Activated gamma-delta T cell (primary cell): ENCODE measurements at places on chromosomes 3 and 15.

- DNase-seq, result no peak
These were observed 318.0 kb downstream of the FGF12 start for GRCh38 chr3:192409201-192409837.

- no peak for DNase-seq
These were observed 15.2 kb downstream of the TIPARP start for GRCh38 chr3:156689608-156690007.

GRCh38 chr3:156693166-156693565 is 18.8 kb downstream of the TIPARP start:
- DNase-seq, result no peak

GRCh38 chr15:72182244-72182643 is 15.3 kb downstream of the GRAMD2A start:
- no peak for DNase-seq

GRCh38 chr3:45756055-45756454 is 40.3 kb downstream of the SLC6A20 start:
- DNase-seq, result no peak

GRCh38 chr15:48557335-48557734 is 88.2 kb downstream of the FBN1 start:
- DNase-seq, result no peak

GRCh38 chr3:71640331-71640983 is 56.9 kb upstream of the FOXP1 start:
- no peak for DNase-seq

DNA sequence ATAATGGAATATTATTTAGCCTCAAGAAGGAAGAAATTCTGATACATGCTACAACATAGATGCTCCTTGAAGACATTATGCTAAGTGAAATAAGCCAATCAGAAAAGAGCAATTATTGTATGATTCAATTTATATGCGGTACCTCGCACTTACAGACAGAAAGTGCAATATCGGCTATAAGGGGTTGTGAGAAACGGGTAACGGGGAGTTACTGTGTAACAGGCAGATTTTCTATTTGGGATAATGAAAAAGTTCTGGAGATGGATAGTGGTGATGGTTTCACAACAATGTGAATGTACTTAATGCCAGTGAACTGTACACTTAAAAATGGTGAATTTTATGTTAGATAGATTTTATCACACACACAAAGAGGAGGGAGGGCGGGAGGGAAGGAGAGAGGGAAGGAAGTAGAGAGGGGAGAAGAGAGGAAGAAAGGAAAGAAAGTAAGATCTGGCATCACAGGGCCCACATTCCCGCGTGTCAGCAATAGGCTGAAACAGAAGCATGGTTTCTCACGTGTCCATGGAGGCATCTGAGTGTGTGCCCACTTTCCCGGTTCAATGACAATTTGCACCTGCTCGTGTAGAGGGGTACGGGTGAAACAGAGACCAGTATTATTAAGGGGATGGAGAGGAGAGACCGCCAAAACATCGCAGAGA is 700 bp upstream of the BLM start:
- no peak for DNase-seq

GRCh38 chr3:99313485-99313884 is 324.9 kb upstream of the COL8A1 start:
- no peak for DNase-seq

DNA sequence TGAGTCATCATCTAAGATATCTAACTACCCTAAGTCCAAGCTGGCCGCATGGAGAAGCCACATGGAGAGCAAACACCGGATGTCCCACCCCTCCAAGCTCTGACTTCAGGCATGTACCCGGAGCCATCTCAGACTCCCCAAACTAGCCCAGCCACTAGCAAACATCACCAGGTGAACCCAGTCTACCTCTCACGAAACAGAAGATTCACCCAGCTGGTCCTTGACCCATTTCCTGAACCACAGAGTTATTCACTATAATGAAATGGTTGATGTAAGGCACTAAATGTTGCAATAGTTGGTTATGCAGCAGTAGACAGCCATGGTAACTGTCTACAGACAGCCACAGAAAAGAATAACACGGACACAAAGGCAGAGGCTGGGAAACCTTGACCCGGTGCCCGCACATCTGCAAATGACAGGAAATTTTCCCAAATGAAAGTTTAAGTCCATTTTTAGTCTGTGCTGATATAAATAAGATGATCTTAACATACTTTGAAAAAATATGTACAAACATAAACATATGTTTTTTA is 265.5 kb upstream of the ATP10A start:
- no peak for DNase-seq

- no peak for DNase-seq
These were observed 212.3 kb upstream of the CFAP20DC start for GRCh38 chr3:59262076-59262498.

- no peak for DNase-seq
These were observed 16.8 kb upstream of the SMAD3 start for GRCh38 chr15:67048281-67049279.
